Inflammatory macrophage treated with lipopolysaccharide for 1 hour (primary cell): ENCODE measurements at places on chromosomes 16 and 17.

- DNase-seq: no peak
Measured at GRCh38 chr16:13571036-13571435, 348.9 kb upstream of the ERCC4 start.

DNA sequence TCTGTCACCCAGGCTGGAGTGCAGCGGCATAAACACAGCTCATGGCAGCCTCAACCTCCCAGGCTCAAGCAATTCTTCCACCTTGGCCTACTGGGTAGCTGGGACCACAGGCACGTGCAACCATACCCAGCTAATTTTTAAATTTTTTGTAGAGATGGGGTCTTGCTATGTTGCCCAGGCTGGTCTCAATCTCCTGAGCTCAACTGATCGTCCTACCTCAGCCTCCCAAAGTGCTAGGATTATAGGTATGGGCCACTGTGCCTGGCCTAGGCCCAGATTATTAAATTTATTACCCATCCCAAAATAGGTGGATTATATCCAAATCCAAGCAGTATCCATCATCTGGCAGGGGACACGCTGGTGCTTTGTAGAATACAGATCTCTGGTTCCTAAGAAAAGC is 53.8 kb downstream of the METTL16 start:
- no peak for DNase-seq

DNA sequence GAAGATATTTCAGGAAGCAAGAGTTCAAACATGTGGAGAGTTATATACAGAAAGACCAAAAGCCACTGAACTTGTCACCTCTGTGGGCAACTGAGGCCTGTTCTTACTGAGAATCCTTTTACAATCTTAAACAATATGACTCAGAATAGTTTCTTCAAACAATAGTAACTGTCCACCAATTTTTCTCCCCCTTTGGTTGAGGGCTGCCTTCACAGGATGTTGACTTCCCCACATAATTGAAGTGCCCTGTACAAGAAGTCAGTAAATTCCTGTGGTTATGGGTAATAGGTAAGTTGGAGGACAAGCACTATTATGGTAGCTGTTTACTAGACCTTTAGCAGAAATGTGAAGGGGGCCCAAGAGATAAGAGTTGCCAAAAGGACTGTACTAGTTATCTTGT is 215.8 kb downstream of the CDH8 start:
- DNase-seq: no peak

DNA sequence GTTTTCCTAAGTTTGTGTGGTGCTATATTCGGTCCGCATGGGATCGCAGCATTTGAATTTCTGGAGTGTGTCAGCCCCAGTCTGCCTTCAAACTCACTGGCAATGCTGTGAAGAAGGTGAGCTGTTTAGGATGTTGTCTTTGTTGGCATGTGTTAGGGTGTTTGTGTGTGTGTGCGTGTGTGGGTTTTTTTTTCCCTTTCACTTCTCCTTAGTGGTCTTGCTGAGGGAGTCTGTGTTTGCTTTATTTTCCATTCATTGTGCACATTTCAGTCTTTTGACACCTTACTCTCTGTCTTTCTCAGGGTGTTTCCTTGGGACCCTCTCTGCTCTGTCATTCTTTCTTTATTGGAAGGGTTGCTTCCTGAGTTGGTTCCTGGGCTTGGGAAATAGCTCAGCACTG is 27.7 kb upstream of the RBFOX1 start:
- no peak for DNase-seq

DNA sequence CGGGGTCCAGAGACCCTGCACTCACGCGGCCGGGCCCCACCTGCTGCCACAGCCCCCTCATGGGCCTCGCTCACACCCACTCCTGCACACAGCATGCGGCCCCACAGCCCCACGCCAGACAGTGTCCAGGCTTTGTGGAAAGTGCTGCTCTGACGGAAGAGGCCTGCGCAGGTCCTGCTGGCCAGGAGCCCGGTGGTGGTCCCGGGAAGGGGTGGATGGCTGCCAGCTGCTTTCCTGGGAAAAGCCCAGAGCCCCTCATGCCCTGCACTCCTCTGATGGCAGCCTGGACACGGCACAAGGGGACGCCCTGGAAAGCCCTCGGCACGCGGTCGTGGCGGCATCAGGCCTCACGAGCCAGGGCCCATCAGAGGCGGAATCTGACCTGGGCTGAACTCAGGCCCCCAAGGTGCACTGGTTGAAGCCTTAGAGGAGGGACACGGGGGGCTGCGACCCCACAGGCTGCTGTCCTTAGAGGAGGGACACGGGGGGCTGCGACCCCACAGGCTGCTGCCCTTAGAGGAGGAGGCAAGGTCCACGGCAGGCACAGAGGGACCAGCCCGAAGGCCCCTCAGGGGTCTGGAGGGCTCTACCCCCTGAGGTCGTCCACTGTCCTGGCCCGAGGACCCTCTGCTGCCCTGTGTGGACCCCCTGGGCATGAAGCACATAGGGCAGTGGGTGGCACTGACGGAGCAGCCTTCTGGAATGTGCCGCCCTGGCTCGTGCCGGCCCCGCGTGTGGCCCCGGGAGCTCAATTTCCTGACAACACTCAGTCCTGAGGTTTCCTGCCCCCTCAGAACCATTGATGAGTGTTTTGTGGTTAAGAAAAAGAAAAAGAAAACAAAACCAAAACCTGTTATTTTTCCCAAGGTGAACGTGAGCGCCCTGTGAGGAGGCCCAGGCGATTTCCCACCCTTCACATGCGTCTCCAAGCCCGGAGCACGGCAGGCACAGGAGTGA is 22.1 kb downstream of the SOX8 start:
- no peak for DNase-seq

DNA sequence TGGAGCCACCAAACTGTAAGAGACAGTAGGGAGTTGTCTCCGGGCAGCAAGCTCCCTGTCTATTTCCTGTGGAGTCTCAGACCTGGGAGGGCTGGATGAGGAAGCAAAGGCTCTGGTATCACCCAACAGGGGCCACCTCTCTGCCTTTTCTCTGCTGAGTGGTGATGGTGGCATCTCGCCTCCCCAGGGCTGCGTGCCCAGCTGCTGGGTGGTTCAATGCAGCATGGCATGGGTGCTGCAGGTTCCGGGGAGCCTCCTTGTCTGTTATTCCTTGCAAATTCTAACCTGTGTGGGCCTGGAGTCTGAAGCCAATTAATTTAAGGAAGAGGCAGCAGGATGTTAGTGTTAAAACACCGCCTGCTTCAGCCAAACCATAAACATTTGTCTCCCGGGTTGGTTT is 78.2 kb downstream of the CCDC182 start:
- DNase-seq: no peak

DNA sequence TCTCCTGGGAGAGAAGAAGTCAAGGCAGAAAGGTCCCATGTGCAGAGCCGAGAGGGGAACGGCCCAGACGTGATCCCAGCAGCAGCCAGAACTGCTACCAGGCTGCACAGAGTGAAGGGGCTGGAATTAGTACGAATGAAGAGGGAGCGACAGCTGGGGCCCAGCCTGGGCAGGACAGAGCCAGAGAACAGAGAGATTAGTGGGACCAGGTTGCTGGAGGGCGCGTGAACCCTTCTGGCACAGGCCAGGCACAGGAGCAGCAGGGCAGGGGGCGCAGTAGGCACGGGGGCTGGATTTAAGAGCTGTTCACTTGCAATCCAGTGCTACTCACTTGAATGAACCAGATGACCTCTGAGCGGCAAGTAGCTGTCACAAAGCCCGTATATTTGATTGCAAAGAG is 66.9 kb downstream of the PLXDC1 start:
- no peak for DNase-seq
